ENCODE measurements at places on chromosomes 12 and 14.

DNA sequence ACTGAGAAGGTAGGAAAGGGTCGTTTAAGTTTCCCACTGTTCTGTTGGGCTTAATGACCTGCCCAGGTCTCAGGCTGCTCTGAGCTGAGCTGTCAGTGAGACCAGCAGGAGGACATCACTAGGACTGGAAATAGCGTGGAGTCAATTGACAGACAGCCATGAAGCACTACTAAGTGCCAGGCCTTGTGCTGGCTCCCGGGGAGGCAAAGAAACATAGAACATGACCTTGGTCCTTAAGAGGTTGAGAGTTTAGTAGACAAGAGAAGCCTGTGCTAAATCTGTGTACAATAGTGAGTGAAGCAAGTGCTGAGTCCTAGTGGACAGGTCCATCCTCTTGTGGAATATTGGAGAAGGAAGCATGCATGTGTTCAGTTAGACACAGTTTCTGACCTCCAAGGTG is 239.2 kb downstream of the CACNA1C start:
- DNase-seq = no peak

DNA sequence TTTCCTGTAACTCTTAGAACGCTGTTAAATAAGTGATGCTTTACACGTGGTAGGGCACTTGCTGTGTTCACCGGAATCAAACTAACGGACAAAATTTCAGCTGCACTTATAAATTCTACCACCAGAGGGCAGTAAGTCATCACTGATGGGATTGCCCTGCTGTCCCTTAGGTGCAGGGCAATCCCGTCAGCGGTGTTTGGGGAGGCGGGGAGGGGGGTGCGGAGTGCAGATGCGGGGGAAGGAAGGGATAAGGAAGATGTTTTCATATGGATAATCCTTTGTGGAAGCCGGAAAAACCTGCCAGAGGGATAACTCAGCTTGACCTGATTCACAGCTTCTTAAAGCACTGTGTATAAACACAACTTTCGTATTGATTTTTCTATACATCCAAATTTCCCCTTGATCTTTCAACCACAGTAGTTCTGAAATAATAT is 21.7 kb upstream of the SLC10A1 start:
- peak; percentile 40 for DNase-seq

DNA sequence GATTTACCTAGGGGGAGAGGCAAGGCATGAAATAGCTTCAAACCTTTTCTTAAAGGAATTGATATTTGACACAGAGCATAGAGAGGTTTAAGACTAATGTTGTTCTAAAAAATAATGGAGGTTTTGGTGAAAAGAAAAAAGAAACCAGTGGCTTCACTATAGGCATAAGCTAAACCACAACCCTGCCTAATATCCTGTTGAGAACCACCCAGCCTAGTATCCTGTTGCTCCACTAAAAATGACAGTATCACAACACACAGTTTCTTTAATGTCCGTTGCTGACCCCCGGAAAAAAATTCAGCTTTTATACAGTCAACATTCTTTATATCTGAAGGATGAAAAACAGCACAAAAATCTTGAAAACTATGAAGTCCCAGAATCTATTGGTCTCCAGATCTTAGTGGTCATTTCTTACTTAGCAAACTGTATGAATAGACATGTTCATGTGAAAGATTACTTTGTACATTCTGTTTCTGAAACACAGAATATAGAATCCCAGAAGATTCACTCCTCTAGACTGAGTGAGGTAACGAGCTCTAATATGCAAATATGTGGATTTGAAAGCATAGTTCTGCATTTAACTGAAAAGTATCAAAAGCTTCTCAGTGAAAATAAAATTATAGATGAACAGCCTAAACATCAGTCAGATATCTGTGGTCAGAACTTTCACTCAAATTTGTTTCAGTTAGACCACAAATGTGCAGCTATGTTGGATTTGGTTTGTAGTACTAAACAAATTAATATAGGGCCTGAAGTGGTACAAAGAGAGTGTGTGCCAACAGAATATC is 40.5 kb downstream of the GALC start:
- DNase-seq = no peak

GRCh38 chr12:128872303-128872702 is 19.0 kb downstream of the GLT1D1 start:
- no peak for DNase-seq

- no peak for DNase-seq
Measured at GRCh38 chr14:103378038-103378854, 7.0 kb upstream of the MARK3 start.

DNA sequence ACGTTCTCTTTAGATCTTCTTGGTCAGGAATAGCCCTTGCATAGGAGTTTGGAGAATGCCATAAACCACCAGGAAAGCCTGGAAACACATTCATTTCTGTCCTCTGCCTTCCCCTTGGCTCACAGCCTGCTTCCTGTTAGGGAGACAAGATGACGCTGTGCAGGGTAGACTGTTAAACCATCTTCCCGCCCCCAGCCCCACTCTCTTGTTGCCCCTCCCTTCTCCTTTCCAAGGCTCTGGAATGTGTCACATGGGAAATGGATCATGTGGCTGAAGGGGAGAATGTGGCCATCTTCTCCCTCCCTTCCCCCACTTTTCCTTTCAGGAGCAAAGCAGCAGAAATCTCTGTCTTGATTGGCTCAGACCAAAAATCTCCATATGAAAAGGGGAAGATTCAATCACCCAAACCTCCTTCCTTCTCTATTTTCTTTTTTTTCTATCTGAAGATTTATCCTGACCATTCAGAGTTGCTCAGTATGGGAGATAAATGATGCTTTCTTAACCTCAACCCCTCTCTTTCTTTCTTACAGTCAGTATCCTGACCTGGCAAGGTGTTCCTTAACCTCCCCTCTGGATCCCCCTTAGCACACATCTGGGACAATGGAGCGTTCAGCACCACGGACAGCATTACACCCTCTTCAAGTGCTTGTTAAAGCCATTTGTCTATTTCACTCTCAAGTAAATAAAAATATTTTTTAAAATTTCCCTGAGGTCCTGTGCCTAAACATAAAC is 11.4 kb downstream of the GPR19 start:
- peak; percentile 97 for DNase-seq

All from iPS DF 19.7 (cell line).